GM12864 (cell line): ENCODE measurements at places on chromosomes 1 and 21.

- DNase-seq: no peak
Measured at GRCh38 chr1:163315773-163316374, 5.9 kb upstream of the NUF2 start.

DNA sequence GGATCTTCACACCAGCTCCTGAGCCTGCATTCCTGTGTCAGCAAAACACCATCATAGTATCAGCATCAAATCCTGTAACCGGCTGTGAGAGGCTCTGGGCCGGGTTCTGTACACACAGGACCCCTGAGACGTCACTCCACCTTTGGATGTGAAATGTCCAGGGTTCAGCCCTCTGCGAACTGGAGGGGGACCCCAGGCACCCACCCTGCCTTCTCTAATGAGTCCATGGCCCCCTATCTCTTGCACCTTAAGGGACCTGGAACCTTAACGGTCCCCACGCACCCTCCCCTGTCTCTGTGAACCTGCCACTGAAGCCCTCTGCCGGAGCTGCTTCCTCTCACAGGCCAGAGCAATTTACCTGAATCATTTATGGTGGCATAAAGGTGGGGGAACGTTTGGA is 257.8 kb downstream of the NPHP4 start:
- no peak for DNase-seq

GRCh38 chr1:3978990-3979325 is 78.9 kb upstream of the C1orf174 start:
- no peak for DNase-seq

DNA sequence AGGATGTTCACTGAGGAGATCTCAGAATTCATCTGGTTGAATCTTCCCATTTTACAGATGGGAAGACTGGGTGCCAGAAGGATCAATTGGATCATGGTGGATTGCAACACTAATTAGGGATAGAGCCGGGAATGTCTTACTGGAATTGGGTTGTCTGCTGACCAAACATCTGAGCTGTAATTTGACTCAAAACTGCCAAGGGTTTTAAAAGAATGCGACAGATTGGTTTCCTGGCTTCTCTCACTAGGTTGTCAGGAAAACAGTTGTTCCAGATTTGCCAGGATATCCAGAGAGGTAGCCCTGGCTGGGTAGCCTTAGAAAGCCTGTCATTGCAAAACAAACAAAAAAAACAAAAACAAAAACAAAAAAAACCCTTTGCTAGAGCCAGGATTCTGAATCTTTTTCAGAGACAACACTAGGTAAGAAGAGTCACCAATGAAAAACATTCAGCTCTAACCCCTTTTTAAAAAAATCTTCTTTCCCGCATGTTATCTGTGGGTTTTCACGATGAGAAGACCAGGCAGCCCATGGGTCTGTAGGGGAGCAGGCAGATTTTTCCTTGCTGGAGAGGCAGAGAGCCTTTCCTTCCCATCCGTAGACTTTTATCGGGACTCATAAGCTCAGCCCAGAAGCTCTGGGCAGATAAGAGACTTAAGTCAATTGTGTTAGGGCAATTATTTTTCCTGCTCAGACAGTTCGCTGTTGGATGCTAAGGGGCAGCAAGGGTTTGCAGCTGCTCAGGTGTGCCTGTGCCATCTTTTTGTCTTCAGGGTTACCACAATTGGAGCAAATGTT is 418.9 kb downstream of the PRDM2 start:
- DNase-seq: no peak

GRCh38 chr21:41597227-41597626 is 89.3 kb upstream of the TMPRSS2 start:
- no peak for DNase-seq

- DNase-seq: no peak
Measured at GRCh38 chr21:46250146-46250725, 21.7 kb upstream of the LSS start.

- no peak for DNase-seq
Measured at GRCh38 chr1:115320377-115320776, 17.7 kb downstream of the NGF start.

DNA sequence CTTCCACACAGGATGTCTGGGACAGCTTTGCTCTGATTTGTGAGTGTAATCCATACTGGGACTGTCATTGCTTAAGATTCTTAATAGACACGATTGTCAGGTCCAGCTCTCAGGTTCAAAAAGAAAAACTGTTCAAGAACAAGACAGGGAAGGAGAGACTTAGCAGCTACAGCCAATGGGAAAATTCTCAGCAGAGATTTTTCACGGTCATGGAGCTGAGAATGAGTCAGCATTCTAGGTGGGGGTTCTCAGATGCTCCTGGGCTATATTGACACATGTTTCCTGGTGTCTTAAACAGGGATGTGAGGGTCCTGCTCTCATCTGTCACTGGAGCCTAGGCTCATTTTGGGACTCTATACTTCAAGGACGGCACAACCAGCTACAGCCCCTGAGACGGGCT is 318.3 kb downstream of the RRAGC start:
- no peak for DNase-seq

DNA sequence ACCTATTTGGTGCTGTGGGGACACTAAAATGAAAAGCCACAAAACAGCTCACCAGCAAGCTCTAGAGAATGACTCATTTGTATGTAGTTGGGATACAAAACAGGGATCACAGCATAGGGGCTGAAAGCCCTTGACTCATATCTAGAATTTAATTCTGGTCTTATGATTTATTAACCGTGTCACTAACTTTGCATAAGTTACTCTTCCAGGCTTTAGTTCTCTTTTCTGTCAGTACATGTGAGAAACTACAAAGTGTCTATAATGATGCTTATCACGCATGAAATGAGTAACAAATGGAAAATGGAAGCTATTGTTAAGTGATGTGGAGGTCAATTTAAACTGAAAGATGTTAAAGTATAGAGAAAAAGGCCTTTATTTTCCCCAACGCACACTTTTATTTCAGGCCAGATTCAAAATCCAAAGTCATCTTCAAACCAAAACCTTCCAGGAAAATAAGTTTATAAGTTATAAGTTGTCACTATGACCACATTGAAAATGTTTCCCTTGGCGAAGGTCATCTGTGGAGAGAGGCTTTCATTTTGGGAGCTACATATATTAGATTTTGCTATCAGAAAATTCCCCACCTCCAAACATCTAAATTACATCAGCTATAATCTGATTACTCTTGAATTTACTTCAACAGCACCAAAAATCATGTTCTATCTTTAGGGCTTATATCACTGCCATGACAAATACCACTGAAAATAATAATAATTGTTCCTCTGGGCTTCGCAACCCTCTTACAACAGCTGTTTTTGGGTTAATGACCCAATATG is 430.5 kb downstream of the MRPL39 start:
- DNase-seq: peak; percentile 50

DNA sequence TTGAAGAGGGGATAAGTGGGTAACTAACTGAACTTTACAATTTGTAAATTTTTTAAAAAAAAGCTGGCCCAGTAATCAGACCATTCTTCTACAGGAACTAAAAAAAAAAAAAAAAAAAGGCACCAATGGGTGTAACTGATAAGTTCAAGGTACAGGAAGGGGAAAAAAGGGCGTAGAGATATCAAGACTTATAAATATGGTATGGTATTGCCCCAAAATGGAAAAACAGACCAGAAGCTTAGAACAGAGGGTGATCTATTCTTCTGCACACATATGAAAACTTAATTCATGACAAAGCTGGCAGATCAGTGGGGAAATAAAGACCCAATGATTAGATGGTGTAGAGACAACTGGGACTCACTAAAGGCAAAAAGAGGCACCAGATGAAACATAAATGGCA is 58.9 kb downstream of the LHX4 start:
- no peak for DNase-seq

DNA sequence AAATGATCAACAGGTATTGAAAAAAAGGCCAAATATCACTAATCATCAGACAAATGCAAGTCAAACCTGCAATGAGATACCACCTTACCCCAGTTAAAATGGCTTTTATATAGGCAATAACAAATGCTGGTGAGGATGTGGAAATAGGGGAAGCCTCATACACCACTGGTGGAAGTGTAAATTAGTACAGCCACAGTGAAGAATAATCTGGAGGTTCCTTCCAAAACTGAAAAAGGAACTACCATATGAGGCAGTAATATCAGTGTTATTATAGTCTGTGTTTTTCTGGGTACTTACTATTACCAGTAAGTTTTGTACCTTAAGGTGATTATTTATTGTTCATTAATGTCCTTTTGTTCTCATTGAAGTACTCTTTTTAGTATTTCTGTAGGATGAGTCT is 201.3 kb downstream of the MRPL39 start:
- no peak for DNase-seq

- DNase-seq: no peak
Measured at GRCh38 chr21:46617267-46618051, 12.6 kb upstream of the S100B start.

GRCh38 chr1:147046189-147046862 is 108.2 kb downstream of the NBPF12 start:
- no peak for DNase-seq

- DNase-seq: no peak
Measured at GRCh38 chr1:172308577-172308976, 111.9 kb upstream of the C1orf105 start.

DNA sequence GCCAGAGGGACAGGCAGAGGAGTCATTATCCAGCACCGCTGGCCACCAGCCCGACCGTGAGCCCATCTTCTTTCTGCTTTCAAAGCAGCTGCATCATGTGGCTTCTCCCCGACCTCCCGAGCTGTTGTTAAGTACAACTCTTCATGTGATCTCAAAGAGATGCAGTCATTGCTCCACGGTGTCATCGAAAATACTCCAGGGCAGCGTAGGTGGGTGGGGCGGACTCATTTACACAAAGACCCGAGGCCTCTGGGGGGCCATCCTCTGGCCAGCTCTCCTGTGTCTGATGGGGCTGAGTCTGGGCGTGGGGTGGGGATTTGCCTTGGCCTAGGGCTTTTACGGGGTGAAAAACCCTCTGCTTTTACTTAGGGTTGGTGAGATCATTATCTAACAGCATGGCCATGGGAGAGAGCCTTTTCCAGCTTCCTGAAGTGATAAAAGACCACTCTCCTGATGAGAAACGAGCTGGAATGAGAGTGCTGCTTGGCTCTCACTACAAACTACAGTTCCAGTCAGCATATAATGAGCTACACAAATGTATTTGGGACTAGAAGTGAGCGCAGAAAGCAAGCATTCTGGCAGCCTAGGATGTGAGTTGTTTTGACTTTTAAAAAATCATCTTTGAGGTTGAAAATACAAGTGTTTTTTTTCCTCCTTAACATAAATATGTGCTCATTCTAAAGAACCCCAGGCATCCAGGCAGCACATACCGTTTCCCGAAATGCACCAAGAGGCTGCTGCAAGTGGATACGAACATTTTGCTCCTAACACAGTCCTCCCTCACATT is 165.0 kb downstream of the RHOU start:
- no peak for DNase-seq

GRCh38 chr1:183840140-183840539 is 35.2 kb downstream of the RGL1 start:
- DNase-seq: no peak

DNA sequence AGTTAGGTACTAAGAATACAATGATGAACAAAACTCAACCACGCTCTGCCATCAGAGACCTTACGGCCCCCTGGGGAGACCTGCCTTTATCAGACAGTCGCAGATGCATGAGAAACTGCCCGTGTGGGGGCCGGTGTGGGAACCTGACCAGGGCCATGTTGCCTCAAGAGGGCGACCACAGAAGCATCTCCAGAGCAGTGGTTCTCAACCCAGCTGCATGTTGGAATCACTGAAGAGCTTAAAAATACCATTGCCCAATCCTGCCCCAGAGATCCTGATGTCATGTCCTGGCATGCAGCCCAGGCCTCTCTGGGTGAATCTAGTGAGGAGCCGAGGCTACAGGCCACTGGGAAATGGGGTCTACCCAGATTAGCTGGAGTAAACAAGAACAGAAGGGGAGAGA is 108.7 kb downstream of the PRDM2 start:
- no peak for DNase-seq
